ENCODE measurements at places on chromosomes 2 and 18.
A peak's percentile ranks its signal among the peaks of the same experiment; 100 is the strongest.

- no peak for DNase-seq
These were observed 24.7 kb downstream of the SNORC start for GRCh38 chr2:232894746-232895145.

DNA sequence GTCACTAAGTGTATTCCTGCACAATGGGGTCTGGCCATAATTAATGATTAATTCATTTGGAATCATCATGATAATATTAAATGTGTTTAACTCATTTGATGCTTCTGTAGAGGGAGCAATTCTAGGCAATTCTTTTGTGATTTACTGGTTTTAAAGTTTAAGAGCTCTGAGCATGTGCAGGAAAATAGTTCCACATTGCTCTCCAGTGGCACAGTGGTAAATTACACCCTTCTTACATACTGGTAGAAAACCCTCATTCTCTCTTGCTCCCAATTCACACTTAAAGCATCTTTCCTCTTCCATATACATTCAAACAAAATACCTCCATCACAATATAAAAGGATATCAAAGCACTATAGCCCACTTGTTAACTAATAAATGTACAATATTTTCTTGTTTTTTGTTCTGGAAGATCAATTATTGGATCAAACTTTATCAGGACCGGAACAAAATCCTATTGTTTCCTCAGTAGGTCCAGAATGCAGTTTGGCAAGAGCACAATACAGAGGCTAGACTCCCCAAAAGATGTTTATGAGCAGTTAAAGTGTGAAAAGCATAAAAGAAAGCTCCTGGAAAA lies 844.3 kb downstream of the MBD2 start:
- no peak for DNase-seq

DNA sequence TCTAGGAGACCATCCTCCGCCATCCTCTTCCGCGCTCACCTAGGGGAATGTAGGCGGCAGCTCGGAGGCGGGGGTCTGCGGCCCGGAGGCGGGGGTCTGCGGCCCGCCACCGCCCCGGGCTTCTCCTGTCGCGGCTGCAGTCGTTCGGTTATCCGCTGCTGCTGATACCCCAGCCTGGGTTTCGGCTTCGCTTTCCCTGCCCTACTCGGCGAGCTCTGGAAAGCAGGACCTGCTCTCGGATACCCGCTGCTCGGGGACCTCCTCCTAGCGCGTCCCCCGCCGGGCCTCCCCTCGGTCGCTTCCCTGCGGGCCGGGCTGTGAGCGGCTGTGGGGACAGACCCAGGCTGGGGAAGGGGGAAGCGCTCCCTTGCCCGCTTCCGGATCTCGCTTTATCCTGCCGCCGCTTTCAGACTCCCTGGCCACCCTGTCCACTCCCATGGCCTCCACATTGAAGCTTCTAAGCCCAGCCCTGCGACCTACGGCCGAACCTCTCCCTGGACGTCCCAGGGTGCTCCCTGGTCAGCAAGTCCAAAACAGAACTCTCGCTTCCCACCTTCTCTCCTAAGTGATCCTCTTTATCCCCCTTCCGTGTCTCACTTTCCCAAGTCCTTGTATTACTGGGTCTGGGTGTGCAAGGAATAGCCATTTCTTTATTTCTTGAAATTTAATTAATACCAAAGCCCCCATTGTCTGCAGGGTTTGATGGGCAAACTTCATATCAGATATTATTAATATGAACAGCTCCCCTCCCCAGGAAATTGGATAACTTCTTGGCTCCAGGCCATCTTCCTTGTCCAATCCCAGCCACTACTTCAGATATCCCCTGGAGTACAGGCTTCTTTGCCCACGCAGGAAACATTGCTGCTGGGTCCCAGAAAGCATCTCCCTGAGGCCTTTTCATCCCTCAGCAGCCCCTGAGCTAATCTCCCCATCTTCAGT lies 769 bp downstream of the FKBP1B start:
- no peak for DNase-seq

GRCh38 chr2:32402091-32402490 lies 45.3 kb downstream of the BIRC6 start:
- DNase-seq = no peak

DNA sequence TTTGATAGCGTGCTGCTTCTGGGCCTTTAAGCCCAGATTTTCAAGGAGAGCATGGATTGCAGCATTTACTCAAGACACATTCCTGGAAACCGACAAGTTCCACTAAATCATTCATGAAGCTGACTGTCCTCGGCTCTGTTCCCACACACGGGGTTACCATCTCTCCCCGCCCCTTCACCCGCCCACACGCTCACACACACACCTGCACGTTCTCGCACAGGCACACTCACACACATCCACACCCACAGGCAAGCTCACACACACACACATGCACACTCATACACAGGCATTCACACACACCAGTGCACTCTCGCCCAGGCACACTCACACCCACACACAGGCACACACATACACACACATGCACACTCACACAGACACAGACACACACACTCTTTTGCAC lies 150.0 kb upstream of the AGAP1 start:
- DNase-seq = no peak

GRCh38 chr2:38155-38554 lies 8.2 kb downstream of the FAM110C start:
- DNase-seq = no peak

DNA sequence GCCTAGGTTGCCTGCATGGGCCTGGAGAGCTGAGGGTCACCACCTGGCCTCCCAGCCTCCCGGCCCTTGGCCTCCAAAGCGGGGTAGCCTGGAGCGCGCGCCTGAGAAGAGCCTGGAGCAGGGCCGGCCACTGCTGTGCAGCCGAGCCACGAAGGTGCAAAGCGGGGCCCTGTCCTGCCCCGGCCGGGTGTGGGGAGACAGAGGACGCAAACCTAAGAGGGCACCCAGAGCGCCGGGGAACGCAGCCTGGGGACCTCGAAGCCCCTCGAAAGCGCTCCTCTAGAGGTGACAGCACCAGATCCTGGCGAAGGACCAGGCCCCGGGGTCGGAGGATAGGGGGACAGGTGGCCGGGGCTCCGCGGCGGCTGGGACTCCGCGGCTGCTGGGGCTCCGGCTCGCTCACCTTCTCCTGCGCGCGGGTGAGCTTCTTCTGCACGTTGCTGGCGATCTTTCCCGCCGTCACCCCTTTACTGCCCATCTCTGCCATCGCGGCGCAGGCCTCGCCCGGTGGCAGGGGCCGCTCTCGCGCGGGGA lies 430 bp downstream of the BIN1 start:
- DNase-seq = no peak

DNA sequence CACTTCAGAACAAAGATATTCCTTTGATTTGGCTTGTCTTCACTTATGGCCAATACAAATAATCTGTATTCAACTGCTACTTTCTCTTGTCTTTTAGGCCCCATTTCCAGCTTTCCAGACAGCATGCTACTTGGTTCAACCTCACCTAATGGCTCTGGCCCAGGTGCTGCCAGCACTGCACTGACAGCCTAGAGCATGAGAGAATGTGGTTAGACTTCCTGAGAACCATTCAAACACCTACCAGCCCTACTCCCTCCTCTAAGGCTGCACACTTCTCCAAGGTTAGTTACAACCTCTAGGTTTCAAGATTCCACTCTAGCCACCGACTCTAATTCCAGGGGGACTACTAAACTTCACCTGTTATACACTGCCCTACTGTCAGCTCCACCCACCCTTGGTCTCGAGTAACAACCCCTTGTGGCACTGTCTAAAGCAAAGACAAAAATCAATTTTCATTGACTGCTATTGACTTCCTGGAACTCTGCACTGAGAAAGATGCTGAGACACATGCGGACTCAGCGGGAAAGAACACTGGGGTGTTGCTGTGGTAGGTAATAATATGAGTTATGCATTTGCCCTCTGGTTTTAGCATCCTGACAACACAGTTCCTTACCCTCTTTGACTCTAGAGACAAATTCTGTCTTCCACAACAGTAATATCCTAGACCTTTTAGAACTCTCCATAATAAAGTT lies 38.2 kb downstream of the PLEKHM3 start:
- DNase-seq = no peak

GRCh38 chr2:237801466-237801865 lies 2.9 kb downstream of the RBM44 start:
- DNase-seq = no peak

DNA sequence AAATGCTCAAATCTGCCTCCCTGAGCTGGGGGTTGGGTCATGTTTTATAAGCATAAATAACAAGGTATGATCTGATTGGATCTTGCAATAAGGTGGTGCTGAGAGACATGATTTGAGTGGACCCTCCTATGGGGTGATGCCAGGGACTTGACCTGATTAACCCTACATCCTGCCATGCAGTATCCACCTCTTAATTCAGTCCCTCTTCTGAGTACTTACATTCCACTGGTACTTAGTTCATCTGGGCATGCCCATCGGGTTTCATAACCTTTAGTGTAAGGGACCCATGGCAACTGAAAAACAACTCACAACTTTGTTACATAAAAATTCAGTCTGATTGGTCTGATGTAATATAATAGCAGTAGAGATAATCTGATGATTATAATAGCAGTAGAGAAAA lies 397.9 kb upstream of the HNMT start:
- no peak for DNase-seq

GRCh38 chr2:10940596-10940995 lies 28.9 kb downstream of the KCNF1 start:
- DNase-seq = no peak

DNA sequence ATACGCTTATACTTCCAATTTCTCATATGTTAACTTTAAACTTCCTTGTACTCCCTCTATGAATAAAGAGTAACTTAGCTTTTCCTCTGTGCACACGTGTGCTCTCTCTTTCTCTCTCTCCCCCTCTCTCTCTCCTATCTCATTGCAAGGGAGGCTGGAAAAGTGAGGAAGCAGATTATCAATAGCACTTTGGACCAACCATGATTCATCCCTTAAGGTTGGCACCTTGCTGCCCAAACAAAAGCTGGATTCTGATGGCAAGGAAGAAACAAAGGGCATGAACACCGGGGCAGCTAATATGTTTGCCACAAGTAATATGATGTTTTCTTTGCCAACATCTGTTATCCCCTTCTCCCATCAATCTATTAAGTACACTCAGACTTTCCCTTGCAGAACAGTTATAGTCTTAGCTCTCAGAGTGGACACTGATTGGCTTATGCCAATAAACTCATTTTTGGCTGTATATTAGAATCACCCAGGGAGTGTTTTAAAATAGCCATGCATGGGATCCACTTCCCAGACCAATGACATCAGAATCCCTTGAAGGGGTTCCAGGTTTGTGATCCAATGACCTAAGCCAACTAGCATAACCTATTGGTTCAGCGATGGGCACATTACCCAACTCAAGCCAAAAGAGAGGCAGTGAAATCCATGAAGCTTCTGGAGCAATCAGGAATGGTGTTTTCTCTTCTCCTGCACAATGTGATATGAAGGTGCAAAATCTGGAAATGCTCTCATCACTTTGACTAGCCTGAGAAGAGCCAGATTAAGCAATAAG lies 60.3 kb downstream of the MREG start:
- DNase-seq = no peak

- no peak for DNase-seq
These were observed 2.0 kb downstream of the GPC1 start for GRCh38 chr2:240437551-240437860.

- no peak for DNase-seq
These were observed 178.0 kb downstream of the MCFD2 start for GRCh38 chr2:46737577-46737976.

DNA sequence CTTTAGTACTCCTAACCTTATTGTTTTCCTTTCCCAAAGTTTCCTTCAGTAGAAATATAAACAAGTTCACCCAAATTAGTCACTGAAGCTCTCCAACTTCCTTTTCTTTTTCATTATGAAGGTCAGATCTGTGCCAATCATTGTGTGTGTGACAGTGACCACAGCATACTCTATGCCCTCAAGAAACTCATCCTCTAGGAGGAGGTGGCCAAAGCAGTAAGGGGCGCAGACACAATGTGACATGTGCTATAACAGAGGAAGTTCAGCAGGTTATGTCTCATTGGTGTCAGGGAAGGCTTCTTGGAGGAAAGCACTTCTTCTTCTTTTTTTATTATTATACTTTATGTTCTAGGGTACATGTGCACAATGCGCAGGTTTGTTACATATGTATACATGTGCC lies 60.0 kb upstream of the PSME4 start:
- no peak for DNase-seq

GRCh38 chr18:70073432-70073831 lies 125.8 kb upstream of the CD226 start:
- no peak for DNase-seq

DNA sequence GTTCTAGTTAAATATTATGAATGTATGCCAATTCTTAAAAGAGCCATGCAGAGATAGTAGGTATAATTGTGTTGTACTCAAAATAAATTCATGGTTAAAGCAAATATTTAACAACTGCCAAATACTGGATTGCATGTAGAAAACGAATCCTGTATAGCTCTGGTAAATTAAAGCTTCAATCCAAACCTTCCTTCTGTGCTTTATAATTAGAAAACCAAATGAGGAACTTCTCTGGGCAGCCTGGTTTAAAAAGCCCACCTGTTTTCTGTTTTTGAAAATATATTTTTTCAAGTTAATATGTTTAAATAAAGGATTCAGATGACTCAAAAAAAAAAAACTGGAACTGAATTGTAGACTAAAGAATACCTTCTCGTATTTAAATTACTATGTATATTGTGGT lies 48.3 kb upstream of the ITGA4 start:
- DNase-seq = no peak

DNA sequence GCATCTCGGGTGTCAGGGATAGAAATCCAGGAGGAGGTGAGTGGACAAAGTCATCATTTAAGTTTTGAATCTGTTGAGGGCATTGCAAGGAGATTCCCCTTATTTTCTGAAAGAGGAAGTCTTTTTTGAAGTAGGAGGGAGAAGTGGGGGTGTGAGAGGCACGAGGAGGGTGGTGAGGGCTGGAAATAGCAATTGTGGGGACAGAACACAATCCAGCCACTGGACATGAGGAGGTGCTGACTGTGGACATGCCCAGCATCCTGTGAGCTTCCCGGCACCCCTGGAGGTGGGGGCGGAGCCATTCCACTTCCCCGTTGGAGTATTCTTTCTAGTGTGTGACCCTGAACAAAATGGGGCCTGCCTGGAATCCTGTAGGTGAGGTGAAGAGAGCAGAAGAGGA lies 310.7 kb upstream of the EPAS1 start:
- DNase-seq = no peak

DNA sequence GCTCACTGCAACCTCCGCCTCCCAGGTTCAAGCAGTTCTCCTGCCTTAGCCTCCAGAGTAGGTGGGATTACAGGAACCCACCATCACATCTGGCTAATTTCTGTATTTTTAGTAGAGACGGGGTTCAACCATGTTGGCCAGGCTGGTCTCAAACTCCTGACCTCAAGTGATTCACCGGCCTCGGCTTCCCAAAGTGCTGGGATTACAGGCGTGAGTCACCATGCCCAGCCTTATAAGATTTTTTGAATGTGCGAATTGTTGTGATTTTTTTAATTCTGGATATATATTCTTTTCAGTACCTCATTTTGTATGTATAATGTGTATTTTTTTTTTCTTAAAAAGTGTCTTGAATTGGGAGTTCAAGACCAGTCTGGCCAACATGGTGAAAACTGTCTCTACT lies 42.0 kb upstream of the CCDC150 start:
- no peak for DNase-seq

- DNase-seq = peak; percentile 66
These were observed 55.7 kb downstream of the KLHL14 start for GRCh38 chr18:32717126-32717525.

- DNase-seq = no peak
These were observed 39.9 kb downstream of the TGFA start for GRCh38 chr2:70513738-70514137.

- peak; percentile 36 for DNase-seq
These were observed 54.0 kb downstream of the GATA6 start for GRCh38 chr18:22223254-22223964.
